ENCODE measurements at places on chromosomes 2 and 18. TPM values are rescaled to one million over a fixed set of nuclear protein-coding genes. Genes with fewer than 3 reads are reported as not detected.
A peak's percentile ranks its signal among the peaks of the same experiment; 100 is the strongest.

TACR1 gene
- 2.1 TPM for total RNA-seq

DNA sequence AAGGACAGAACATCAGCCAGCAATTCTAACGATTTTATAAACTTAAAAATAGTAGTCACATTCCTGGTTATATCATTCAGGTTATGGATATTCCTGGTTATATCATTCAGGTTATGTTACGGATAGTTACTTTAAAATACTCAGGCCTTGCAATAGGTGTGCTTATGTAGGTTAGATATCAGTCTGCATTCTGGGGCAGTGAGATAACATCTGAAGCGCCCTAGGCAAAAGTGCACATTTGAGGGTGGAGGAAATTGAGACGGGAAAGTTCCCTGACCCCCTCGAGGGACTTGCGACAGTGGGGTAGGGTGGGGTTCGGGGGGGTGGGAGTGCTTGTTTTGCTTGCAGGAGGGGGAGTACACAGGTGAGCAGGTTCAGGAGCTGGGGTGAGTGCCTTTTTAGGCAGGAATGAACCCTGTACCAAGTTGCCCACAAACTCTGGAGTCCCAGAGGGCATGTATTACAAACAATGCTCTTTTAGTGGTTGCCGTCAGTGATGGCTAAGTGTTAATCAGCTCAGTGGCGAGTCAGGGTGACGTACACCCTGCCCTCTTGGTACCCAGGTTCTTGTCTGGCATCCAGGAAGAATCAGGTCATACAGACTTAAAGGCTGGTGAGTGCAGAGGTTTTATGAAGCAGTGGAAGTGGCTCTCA, 31.8 kb downstream of the CREG2 start:
- ATAC-seq = no peak

GRCh38 chr2:11863103-11863502, 116.7 kb downstream of the LPIN1 start:
- ATAC-seq = no peak

SPP2 gene
- 0.53 TPM for total RNA-seq

GRCh38 chr2:171402906-171403580, 30.7 kb downstream of the METTL8 start:
- ATAC-seq = no peak

DNA sequence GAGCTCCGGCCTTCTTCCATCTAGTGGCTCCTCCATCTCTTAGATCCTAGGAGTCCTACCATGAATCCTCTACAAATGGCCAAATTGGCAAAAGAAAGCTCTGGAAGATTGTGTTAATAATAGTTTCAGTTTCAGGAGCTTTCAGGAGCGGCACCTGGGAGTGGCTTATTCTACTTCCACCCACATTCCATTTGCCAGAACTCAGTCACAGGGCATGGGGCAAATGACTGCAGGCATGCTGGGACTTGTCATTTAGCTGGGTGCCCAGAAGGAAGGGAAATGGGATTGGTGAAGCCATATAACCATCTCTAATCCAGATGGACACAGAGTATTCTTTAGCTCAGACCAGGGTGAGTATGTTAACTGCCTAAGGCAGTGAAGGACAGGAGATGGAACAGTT, 3.6 kb upstream of the LRATD1 start:
- ATAC-seq = no peak

- no peak for ATAC-seq
Observed at GRCh38 chr2:61537950-61538199, 281 bp downstream of the XPO1 start.

DNA sequence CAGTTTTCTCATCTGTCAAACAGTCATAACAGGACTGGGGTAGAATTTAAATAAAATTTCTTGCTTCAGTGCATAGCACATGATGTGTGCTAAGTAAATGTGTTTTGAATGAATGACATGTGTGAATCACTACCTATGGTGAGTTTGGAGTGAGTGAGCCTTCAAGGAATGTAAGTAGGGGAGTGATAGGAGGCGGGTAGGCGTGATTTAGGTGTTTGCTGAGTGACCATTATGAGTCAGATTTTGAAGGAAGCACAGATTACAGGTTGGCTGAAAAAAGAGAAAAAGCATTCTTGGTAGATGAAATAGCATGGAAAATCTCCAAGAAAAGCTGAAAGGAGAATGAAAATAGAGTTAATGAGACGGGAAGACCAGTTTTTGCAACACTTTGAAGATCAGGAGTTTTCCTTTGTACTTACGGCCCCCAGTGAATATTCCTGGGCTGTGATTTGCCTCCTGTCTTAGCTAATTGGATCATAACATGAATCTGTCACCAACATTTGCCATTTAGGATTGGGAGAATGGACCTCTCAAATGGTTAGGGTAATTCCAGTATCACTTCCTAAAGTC, 136.9 kb upstream of the GATA6 start:
- ATAC-seq = peak; percentile 100

GKN1 gene
- total RNA-seq = 0.66 TPM

Measured in motor neuron (in vitro differentiated cells).